ENCODE measurements at places on chromosomes 3 and 15. TPM values are rescaled to one million over a fixed set of nuclear protein-coding genes. Genes with fewer than 3 reads are reported as not detected.

Gene PLXND1
- 265 TPM for total RNA-seq

Gene CRABP1
- total RNA-seq: not detected

Gene DHFR2
- 4.6 TPM for total RNA-seq

Gene ROPN1
- total RNA-seq: not detected

Gene NLGN1
- 6.5 TPM for total RNA-seq

Gene ERC2
- total RNA-seq: 1.1 TPM

Gene CLDN16
- total RNA-seq: not detected

Gene CCR3
- not detected for total RNA-seq

Gene PARP15
- total RNA-seq: 2.9 TPM

Gene LOXL1
- total RNA-seq: 14.0 TPM

Gene CACNA1D
- total RNA-seq: 0.45 TPM

Gene CGNL1
- 2.4 TPM for total RNA-seq

Gene GPR87
- not detected for total RNA-seq

Gene MOBP
- total RNA-seq: not detected

Gene GOLIM4
- total RNA-seq: 26.0 TPM

Gene MME
- total RNA-seq: 138 TPM

Gene CEP19
- total RNA-seq: 1.3 TPM

Gene TPRG1
- 13.6 TPM for total RNA-seq

Gene CYP1A1
- 65.0 TPM for total RNA-seq

Gene VPS18
- total RNA-seq: 29.3 TPM

Gene LRRIQ4
- not detected for total RNA-seq

Gene GASK1A
- 11.9 TPM for total RNA-seq

Gene RAD51
- total RNA-seq: 0.32 TPM

Gene EPHA3
- 2.8 TPM for total RNA-seq

Gene IL5RA
- total RNA-seq: not detected

All from mesenteric fat pad (tissue), 1 donor.